CD4-positive, alpha-beta T cell treated with Interleukin-12 subunit alpha and Interleukin-12 subunit beta, for 1 hour (primary cell): ENCODE measurements at places on chromosomes 1 and 21.

GRCh38 chr21:43262427-43262826 is 93.6 kb downstream of the CRYAA start:
- DNase-seq: no peak

DNA sequence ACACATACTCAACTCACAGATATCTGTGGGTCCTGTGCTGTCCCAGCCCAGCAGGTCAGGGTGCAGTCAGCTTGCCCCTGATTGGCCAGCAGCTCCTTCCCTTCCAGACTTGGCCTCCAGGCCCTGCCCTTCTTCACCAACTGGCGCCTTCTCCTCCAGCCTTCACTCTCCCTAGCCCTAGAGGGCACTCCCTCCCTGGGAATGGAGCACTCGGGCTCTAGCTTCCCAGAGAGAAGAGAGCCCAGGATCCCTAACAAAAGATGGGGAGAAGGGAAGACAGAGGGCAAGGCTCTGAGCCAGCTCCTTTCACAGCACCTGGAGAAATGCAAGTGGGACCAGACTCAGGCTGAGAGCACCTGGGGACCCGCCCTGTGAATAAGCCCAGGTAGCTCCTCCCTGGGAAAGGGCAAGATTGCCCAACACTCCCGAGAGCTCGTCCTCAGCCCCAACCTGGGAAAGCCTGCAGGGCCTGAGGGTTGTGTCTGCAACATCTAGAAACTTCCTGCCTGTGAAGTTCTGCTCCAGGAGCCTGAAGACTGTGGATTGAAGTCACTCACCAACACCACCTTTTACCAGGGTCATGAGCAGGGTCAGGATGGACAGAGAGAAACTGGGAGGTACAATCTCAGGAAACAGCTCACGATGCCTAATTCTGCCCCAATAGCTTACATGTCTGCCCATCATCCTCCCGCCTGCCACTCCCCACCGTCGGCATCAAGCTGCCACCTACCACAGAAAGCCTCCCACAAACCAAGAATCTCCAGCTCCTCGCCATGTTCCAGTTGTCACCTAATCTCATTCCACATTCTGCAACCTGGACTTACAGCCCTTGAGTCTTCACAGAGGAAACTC is at the start of gene PGLYRP4:
TSS of gene PGLYRP4 (minus strand) at position 331 of the 852 bp plus-strand sequence. CDS start 909 bp downstream, outside the sequence.
- DNase-seq: no peak

DNA sequence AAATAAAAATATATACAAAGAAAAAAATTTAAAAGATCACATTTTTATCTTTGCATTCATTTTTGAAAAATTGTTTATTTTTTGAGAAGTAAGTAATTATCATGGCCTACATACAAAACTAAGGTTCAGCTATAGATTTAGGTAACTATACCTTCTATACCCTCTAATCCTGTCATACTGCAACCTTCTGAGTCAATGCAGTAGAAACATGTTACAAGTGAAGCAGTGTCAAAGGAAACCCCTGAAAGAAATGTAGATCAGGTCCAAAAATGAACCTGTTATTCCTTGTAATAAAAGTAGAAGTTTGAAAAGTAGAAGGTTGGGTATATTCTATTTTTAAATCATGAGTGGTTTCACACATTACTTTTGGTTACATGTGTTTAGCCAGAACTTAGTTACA is 51.3 kb downstream of the PTGS2 start:
- DNase-seq: no peak

DNA sequence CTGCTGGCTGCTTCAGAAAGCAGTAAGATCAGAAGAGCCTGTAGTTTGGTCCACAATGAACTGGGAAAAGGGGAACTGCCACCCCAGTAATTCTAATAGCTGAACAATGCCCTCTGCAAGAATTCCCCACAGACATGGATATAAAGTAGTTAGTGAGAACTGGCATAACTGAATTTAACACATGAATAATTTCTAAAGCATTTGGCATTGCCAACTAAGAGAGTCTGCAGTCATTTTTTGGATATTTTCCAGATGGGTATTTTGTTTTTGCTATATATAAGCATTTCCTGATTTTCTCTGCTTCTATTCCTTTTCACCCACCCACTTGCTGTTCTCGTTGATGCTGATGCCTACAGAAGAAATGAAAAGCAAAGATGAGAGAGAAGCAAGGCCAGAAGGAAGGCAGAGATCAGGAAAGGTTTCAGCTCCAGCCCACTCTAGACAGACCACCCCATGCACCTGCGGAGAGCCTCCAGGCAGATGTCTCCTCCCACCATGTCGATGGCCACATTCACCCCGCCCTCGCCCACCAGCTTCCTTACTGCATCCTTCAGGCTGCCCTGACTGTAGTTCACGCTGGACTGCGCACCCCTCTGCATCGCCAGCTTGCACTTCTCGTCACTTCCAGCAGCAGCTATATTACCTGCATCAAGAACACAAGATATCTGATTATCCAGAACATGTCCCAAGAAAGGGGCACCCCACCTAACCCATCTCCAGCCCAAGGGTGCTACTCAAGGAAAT is 55.9 kb upstream of the SEC16B start:
- DNase-seq: no peak

- DNase-seq: peak; percentile 89
Observed at GRCh38 chr1:16367258-16367967, 371 bp downstream of the SZRD1 start.

DNA sequence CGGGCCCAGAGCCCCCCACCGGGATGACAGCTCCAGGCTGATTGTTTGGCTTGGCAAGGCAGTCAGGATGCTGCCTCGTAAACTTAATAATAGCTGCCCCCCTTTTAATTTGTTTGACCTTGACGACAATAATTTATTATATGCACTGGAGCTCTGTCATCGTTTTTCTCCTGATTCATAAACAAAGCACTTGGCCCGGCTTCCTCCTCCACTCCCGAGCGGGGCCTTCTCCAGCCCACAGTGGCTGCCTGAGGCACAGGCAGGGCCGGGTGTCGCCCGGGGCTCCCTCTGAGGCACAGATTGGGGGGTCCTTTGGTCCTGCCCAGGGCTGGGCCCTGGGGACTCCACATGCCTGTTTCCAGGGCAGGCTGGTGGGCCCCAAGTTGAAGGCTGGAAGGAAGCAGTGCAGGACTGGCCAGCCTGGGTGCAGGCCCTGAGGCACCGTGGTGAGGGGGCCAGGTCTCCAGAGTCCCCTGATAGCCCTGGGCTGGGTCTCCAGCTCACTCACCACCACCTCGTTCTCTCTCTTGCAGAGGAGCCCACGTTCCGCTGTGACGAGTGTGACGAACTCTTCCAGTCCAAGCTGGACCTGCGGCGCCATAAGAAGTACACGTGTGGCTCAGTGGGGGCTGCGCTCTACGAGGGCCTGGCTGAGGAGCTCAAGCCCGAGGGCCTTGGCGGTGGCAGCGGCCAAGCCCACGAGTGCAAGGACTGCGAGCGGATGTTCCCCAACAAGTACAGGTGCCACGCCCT is 52.0 kb upstream of the ARHGEF16 start:
- no peak for DNase-seq

DNA sequence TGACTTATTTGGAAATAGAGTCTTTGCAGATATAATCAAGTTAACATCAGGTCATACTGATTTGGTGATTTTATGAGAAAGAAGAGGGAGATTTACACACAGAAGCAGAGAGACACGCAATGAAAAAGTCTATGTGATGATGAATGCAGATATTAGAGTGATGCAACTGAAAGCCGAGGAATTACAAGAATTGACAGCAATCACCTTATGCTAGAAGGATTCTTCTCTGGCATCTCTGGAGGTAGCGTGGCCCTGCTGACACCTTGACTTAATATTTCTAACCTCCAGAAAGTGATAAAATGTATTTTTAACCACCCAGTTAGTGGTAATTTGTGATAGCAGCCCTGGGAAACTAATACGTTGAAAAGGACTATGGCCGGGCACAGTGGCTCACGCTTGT is 14.2 kb upstream of the CFH start:
- no peak for DNase-seq

DNA sequence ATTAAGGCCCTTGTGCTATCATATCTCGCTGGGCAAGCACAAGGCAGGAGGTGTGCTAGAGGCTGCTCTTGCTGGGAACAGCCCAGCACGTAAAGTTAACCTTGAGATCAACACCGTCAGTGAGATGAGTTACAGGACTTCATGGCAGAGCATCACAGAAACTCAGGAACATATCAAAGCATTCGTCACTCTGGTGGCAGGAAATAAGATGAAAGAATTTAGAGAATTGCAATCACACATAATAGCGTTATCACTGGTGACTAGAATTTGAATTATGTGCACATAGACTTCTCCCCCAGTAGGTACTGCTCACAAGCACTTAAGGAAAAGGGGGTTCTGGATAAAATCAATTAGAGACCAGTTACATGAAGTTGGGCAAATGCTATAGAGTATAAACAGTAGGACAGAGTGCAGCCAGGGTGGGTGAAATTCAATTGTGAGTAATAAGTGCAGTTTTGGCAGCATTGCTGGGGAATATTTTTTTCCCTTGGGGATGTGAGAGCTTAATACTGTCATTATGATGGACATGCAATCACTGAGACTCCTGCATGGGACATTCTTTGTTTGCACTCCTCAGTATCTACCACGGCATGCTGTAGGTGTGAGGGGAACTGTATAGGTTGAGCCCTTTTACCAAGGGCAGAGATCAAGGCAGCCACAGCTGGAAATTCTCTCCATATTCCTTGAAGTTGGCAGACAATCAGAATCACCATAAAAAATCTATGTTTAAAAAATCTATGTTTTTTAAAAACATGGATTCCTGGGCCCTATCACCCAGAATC is 44.2 kb upstream of the ARHGAP29 start:
- no peak for DNase-seq

DNA sequence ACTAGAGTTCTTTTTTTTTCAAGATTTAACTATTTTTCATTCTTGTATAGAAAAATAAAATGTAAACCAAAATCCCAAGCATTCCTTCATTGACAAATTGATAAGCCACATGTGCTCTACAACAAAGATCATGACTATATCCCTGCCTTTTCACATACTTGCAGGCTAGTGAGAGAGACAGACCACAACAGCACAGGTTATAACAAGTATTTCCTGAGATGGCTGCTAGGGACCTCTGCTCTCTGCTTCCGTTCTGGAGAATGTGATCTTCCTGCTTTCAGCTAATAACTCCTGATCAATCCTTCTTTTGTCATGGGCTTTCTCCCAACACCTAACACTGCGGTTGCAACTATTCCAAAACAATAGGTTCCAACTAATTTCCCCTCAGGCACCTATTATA is 14.0 kb upstream of the SPRR2F start:
- no peak for DNase-seq

DNA sequence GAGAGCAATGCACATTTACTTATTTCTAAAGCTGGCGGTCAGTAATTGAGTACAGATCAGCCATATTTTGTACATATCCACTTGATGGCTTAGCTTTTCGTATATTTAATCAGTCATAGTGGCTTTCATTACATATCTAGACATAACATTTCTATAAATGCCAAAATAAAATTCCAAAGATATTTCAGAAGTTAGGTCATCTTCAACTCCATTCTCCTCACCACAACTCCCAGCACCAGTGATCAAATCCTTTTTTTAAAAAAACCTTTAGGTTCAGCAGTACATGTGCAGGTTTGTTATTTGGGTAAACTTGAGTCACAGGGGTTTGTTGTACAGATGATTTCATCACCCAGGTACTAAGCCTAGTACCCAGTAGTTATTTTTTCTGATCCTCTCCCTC is 53.9 kb upstream of the GNG4 start:
- no peak for DNase-seq

GRCh38 chr1:10736634-10737586 is 59.5 kb downstream of the CASZ1 start:
- no peak for DNase-seq

DNA sequence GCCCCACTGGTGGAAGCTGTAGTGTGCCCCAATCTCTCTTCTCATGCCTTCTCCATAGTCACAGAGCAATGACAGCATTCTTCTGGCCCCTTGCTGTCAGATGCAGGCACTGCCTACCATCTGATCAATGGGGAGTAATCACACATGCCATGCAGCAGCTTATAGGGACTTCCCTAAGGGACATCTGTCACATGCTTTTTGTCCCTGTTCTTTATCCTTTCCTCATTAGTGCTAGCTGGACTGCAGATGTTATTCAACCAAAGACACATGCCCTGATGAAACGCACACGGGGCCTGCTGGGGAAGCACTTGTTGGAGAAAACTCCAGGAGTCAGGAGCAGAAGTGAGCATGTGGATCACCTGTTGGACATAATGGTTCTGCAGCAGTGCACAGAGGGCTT is 108.7 kb downstream of the KCNJ15 start:
- no peak for DNase-seq

DNA sequence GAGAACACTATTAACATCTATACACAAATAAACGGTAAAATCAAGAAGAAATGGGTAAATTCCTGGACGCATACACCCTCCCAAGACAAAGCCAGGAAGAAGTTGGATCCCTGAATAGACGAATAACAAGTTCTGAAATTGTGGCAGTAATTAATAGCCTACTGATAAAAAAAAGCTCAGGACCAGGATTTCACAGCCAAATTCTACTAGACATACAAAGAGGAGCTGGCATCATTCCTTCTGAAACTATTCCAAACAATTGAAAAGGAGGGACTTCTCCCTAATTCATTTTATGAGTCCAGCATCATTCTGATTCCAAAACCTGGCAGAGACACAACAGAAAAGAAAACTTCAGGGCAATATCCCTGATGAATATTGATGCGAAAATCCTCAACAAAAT is 70.7 kb upstream of the FMO3 start:
- DNase-seq: no peak

DNA sequence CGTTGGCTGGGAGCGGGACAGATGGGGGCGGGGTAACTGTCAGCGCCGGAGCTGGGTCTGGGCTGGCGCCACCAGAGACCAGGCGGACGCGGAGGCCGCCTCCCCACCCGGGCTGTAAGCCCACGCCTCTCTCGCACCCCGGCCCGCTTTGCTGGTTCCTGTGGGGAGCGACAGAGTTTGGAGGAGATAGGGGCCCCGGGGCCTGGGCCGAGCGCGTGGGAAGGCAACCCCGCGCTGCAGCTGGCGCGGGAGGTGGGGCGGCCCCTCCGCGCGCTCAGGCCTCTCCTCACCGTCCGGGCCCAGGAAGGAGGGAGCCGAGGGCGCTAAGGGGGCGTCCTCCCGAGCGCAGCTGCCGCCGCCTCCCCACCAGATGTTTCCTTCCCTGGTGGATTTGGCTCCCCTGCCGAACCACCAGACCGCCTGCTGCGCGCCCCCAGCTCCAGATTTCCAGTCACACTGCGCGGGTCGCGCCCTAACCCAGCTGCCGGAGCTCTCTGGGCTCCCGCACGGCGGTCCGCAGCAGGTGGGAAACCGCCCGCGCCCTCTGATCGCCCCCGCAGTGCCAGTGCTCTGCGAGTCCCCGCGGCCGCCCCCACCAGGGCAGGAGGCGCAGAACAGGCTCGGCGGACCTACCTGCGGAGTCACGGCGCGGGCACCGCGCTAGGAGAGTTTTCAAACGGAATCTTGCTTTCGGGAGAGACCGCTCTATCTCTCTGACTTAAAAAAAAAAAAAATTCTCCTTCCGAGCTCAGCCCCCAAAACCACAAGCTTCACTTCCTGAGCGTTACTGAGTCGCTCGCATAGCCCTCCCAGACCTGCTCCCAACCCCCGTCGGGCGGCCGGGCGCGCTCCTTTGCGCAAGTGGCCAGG is 1.1 kb downstream of the GFI1 start:
- peak; percentile 81 for DNase-seq

DNA sequence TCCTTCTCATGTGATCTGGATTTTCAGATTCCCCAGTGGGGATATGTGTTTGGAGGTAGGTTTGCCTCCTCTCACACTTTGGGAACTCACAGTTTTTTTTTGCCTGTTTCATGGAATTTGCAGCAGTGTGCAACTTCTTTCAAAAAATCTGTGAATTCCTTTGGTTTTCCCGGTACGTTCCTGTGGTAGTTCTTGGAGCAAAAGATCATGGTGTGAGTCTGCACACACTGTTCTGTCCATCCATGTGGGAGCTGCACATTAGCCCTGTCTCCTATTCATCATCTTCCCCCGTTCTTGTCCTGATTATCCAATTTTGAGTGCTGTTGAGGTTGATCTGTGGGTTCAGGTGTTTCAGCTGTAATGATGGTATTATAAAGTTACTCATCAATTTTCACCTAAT is 30.3 kb upstream of the TACSTD2 start:
- DNase-seq: no peak
